ENCODE measurements at places on chromosomes 1 and 21. TPM values are rescaled to one million over a fixed set of nuclear protein-coding genes. Genes with fewer than 3 reads are reported as not detected.

SRM gene
- 17.3 TPM for total RNA-seq

RPE65 gene
- 10.1 TPM for total RNA-seq

POU2F1 gene
- 11.3 TPM for total RNA-seq

DNM3 gene
- 6.7 TPM for total RNA-seq

OR2T11 gene
- total RNA-seq = 0.48 TPM

TESK2 gene
- total RNA-seq = 6.0 TPM

TTC22 gene
- 1.7 TPM for total RNA-seq

DNA sequence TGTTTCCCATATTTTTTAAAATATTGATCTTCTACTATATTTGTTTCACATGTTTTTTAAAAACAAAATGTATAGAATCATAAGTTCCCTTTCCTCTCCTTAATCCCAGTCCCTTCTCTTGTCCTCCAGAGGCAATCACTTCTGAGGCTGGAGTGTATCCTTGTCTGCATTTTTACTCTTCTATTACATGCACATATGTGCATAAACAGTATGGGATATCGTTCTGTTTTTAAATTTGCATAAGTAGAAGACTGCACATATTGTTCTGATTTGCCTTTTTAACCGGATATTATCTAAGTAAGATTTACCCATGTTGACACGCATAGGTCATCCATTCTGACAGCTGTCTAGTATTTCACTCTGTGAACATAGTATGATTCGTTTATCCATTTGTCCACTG is 142.0 kb downstream of the TRABD2B start:
- DNase-seq = no peak

GRCh38 chr1:2533365-2533764 is 3.3 kb upstream of the HES5 start:
- DNase-seq = no peak

DNA sequence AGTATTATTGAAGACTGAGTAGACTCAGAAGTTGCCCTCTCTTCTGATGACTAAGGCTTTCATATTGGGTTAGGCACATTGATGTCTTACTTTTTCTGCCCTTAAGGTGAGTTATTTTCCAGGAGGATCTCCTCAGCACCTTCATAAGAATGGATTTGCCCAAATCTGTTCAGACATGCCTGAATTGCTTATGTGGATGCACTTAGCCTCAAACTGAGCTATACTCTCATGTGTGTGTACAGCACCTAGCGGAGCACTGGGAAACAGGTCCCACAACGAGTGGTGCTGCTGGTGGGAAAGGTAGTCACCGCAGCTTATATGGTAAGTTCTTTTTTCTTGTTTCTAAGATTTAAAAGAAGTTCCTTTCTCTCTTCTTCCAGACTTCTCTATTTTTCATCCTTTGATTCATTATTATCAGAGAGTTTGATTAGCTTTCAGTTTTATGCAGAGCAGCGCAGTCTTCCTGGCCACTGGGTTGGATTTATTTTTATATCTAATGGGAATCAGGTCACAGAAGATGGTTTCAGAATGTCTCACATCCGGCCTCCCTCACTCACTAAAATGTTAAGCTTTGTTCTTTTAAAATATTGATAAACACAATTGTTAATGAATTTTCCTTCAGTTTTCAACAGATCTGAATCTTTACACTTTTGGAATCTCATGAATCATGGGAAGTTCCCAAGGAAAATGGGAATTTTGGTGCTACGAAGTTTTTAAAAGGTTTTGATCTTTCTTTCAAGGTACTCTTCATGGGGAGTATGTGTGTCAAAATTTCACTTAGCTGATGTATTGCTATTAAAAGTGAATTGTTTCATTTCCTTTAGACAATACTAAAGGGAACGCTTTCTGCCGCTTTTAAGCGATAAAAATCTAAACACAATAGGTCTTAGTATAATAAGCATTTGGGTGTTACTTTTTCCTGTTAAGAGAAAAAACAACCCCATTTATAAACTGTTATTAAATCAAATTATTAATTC is 58.5 kb downstream of the EXTL2 start:
- DNase-seq = no peak

DNA sequence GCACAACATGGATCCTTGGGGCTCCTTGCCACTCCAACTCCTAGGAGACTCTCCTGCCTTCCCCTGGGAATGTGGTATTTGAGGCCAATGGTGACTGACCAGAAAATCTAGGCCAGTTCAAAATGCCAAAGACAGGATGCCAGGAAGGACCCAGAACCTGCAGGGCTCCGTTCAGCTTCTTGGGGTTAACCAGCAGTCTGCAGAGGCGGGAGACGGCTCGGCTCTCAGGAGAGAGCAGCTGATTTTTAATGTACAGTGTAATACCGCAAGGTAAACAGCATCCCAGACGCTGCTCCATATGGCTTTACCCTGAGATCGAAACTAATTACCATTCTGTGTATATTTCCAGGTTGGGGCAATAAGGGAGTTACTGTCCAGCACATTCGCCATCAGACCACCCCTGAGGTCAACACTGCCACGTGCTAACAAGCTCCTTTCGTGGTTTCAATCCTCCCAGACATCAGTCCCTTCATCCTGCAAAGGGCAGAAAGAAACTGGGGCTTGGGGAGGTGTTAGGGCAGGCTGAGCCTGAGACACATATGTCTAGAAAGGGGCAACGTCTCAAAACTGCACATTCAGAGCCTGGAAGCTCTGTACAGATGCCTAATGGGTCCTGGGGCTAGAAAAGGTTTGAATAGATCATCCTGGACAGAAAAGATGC is 16.7 kb downstream of the ITPKB start:
- no peak for DNase-seq

DNA sequence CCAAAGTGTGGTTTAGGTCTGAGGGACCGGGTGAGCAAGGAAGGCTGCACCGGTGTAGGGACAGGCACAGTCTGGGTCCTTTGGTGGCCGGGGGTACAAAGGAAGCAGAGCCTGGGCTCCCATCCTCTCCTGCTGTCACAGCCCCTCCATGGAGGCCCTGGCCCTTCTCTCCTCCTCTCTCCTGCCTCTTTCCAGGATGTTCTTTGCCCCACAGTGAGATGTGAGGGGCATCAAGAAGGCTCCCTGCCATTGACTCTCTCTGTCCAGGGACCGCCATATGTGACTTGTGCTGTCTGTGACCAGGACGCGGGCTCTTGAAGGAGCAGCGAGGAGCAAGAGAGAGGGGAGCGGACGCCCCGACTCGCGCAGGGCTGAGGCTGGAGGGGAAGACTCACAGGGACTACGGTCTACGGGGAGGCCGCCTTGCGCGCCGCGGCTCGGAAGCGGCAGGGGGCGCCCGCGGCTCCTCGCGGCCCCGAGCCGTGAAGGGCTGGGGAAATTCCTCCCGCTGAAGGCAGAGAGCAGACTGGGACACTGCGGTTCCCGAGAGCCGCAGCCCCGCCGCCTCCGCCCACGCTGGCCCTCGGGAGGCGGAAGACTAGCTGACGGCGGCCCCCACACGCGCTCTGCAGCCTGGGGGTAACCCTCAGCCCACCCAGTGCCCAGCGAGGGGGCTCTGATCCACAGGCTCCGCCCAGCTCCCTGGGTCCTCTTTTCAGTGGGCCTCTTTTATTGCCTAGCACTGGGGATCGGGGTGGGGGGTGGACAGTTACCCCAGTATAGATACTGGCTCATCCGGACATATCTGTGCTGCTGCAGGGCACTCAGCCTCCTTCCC is 40.8 kb downstream of the MAB21L3 start:
- peak; percentile 80 for DNase-seq

GRCh38 chr1:93080179-93080823 is 1.2 kb downstream of the MTF2 start:
- peak; percentile 61 for DNase-seq

DNA sequence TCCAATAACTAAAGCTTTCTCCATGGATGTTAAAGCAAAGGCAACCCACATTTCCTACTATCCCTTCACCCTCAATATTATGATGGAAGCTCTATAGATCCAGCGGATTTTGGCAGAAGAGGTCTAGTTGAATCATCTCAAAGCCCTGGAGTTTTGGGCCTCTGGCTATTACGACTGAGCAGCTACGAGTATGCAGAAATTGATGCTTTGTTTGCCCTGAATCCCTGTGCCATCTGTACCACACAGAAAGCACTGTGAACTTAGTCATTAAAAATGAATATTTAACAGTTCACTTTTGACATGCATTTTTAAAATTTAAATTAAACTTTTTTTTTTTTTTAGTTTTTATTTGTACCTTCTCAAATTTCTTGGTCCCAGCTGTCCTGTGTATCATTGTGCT is 705.4 kb upstream of the PTBP2 start:
- no peak for DNase-seq

DNA sequence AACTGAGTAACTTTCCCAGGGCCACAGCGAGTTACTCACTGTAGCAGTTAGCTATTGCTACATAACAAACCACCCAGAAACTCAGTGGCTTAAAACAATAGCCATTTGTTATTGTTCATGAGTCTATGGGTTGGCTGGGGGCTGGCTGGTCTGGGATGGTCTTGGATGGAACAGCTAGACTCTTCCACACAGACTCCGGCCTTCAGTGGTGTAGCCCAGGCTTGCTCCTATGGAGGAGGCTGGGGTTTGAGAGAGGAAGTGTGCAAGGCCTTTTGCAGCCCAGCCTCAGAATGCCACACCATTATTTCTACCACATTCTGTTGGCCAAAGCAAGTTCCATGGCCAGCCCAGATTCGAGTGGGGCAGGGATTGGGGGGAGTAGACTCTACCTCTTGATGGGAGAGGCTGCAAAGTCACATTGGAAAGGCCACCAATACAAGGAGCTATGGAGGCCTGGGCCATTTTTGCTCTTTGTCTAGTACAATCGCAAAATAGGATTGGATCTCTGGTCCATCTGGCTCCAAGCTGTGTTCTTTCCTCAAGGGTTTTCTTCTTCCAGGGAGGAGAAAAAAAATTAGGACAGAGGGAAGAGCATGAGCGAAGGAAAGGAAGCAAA is 37.5 kb upstream of the TTC22 start:
- DNase-seq = no peak

GRCh38 chr1:226133504-226134123 is 52.9 kb downstream of the ACBD3 start:
- no peak for DNase-seq

- peak; percentile 41 for DNase-seq
These were observed 320.2 kb upstream of the NFIA start for GRCh38 chr1:60762176-60762575.

DNA sequence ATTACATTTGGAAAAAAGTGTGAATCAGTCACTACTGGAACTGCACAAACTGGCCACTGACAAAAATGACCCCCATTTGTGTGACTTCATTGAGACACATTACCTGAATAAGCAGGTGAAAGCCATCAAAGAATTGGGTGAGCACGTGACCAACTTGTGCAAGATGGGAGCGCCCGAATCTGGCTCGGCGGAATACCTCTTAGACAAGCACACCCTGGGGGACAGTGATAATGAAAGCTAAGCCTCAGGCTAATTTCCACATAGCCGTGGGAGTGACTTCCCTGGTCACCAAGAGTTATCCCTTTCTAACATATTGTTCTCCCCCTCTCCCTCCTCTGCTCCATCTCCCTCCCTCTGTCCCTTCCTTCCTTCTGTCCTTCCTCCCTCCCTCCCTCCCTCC is 47.7 kb upstream of the RHOU start:
- DNase-seq = no peak

- DNase-seq = no peak
These were observed 128.8 kb downstream of the COQ8A start for GRCh38 chr1:227068883-227069282.

- no peak for DNase-seq
These were observed 4.9 kb upstream of the AKR1A1 start for GRCh38 chr1:45545553-45546310.

GRCh38 chr1:86616871-86617270 is 70.0 kb downstream of the CLCA4 start:
- DNase-seq = peak; percentile 30

- no peak for DNase-seq
These were observed 1193.9 kb downstream of the PLA2G4A start for GRCh38 chr1:188022661-188023060.

DNA sequence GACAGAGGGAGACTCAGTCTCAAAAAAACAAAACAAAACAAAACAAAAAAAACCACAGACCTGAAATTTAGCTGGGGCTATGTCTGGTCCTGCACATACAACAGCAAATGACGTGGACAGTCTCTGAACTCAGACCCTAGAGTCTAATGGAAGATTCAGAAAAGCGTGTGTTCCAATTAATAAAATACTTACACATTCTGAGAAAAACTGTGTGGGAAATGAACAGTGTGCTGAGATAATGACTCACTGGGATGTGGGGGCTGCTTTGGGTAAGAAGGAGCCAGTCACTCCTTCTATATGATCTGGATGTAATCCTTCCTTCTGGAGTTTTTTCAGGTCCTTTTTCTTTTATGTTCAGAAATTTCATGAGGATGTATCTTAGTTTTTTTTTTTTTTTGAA is 29.4 kb downstream of the CLDN14 start:
- no peak for DNase-seq

- DNase-seq = no peak
These were observed 54.5 kb downstream of the BACE2 start for GRCh38 chr21:41222247-41223068.

DNA sequence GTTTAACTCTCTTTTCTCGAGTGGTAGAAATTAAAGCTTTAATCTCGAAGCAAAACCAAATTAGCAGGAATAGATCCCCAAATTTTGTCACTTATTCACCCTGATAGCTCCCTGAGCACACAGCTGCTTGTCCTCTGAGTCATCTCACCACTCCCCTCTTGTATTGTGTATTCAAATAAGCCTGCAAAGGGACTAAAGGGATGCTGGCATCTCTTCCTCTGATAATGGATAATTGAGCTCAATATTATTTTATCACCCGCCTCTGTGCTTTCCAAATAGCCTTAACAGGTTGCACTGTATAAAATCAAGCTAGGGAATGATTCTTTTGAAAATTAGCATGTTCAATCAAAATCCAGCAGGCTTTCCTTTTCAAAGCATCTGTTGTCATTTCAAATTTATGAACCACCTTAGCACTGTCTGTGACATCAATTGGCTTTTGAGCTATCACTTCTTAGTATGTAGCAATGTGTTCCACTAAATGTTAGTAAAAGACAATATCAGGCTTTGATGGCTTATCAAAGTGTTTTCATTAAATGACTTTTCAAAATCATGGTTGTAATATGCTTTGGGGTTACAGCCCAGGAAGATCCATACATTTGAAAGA is 561.6 kb downstream of the PLA2G4A start:
- no peak for DNase-seq

DNA sequence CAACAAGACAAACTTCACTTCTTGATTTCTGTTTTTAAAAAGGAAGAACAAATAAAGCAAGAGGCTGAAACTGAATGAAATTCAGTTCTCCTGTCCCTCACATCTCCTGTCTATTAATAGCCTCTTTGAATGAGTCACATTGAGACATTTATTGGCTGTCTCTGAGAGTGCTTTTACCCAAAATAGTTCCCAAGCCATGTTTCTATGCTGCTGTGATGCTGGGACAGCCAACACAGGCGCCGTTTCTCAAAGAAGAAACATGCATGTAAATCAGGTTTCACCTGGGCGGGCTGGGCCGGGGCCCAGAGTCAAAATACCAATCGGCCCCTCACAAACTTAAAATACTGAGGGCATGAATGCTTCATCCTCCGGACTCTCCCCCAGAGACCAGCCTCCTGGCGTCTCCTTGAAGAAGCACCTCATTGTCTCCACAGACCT is 105.2 kb downstream of the EDEM3 start:
- peak; percentile 52 for DNase-seq

Data from umbilical cord (tissue), 2 donors.